ENCODE measurements at places on chromosomes 2 and 18.

GRCh38 chr18:63162271-63163014, 157.1 kb downstream of the BCL2 start:
- DNase-seq = peak; percentile 76

- DNase-seq = peak; percentile 50
Observed at GRCh38 chr18:2641638-2642037, 13.9 kb upstream of the SMCHD1 start.

DNA sequence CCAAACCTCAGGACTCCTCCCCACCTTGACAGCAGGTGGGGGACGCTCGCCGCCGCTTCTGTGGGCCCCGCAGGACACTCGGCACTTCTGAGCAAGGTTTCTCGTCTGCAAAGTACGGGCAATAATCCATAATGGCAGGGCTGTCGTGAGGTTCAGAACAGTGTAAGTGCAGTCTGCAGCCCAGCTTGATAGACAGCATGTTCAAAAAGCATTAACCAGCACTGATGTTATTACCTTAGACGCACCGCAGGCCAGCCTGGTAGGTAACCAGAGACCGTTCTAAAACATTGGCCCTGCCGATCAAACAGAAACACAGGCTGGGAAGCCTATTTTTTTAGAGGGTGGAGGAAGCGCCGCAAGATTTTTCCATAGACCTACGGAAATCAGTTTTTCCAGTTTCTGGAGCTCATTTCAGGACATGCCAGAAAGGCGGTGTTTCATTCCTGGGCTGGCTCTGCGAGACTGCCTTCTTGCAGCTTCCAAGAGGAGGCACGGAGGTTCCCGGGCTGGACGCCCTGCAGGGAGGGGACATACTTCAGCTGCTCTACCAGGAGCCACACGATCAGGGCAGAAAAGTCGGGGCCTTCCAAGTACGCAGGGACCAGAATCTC, 148.7 kb downstream of the TPO start:
- no peak for DNase-seq

GRCh38 chr2:19573784-19574183, 215.4 kb upstream of the OSR1 start:
- DNase-seq = no peak

DNA sequence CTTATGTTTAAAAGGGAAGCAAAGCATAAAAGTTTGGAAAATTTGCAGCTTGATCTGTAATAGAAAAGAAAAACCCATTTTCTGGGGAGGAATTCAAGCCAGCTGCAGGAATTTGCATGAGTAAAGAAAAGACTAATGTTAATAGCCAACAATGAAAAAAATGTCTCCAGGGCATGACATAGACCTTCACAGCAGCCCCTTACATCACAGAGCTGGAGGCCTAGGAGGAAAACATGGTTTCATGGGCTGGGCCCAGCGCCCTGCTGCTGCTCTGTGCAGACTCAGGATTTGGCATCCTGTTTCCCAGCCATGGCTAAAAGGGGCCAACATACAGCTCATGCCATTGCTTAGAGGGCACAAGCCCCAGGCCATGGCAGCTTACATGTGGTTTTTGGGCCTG, 411.6 kb upstream of the MC4R start:
- DNase-seq = no peak

- DNase-seq = no peak
Observed at GRCh38 chr2:30963184-30963583, 155.9 kb upstream of the CAPN13 start.

All from cardiac muscle cell (in vitro differentiated cells and primary cell).